Large intestine (tissue), 12 donors: ENCODE measurements at places on chromosomes 6 and 20. TPM values are rescaled to one million over a fixed set of nuclear protein-coding genes. Genes with fewer than 3 reads are reported as not detected.

The SPTLC3 gene
- 42.0 TPM for polyA plus RNA-seq

The FABP7 gene
- polyA plus RNA-seq: 0.13 TPM

The TENT5A gene
- 25.7 TPM for polyA plus RNA-seq

The ALDH5A1 gene
- polyA plus RNA-seq: 29.8 TPM

The HMGA1 gene
- 208 TPM for polyA plus RNA-seq

The RIPOR2 gene
- polyA plus RNA-seq: 2.1 TPM

The GSTA2 gene
- 24.0 TPM for polyA plus RNA-seq

The LAMA2 gene
- polyA plus RNA-seq: 5.4 TPM

The SPATA25 gene
- polyA plus RNA-seq: 17.3 TPM

The PTK6 gene
- 0.31 TPM for polyA plus RNA-seq

The DLK2 gene
- 2.3 TPM for polyA plus RNA-seq

The ARMC2 gene
- 4.7 TPM for polyA plus RNA-seq

The GSTA3 gene
- polyA plus RNA-seq: 0.12 TPM
